Small intestine (tissue), 16 donors: ENCODE measurements at places on chromosomes 1 and 21. TPM values are rescaled to one million over a fixed set of nuclear protein-coding genes. Genes with fewer than 3 reads are reported as not detected.

DNA sequence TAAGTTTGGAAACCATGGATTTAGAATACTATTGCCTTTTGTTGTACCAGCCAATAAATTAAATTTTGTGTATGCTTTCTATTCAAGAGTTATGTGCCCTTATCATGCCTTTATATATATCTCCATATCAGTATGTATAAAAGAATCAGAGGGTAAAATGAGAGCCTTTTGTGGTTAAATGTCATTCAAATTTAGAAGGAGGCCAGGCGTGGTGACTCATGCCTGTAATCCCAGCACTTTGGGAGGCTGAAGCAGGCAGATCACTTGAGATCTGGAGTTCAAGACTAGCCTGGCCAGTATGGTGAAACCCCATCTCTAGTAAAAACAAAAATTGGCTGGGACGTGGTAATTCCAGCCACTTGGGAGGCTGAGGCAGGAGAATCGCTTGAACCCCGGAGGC lies 88.9 kb downstream of the XPR1 start:
- no peak for DNase-seq

- DNase-seq, result no peak
Measured at GRCh38 chr1:85328713-85329397, 52.4 kb upstream of the BCL10 start.

Gene CHIT1
- 0.43 TPM for polyA plus RNA-seq

Gene CFAP410
- 17.9 TPM for polyA plus RNA-seq

Gene MMEL1
- polyA plus RNA-seq, result 7.6 TPM
